ENCODE measurements at places on chromosomes 7 and 10. TPM values are rescaled to one million over a fixed set of nuclear protein-coding genes. Genes with fewer than 3 reads are reported as not detected.

Gene ATP5F1C
- 285 TPM for total RNA-seq

Gene ADIRF
- total RNA-seq, result not detected

Gene NEBL
- not detected for total RNA-seq

Gene ACSM6
- not detected for total RNA-seq

Gene ANKRD30A
- total RNA-seq, result not detected

Gene MRLN
- total RNA-seq, result not detected

Gene ORAI2
- total RNA-seq, result 58.1 TPM

Gene EBF3
- total RNA-seq, result not detected

Gene MAT1A
- not detected for total RNA-seq

- DNase-seq, result peak; percentile 8
Observed at GRCh38 chr10:71419002-71419540, 22.4 kb downstream of the CDH23 start.

DNA sequence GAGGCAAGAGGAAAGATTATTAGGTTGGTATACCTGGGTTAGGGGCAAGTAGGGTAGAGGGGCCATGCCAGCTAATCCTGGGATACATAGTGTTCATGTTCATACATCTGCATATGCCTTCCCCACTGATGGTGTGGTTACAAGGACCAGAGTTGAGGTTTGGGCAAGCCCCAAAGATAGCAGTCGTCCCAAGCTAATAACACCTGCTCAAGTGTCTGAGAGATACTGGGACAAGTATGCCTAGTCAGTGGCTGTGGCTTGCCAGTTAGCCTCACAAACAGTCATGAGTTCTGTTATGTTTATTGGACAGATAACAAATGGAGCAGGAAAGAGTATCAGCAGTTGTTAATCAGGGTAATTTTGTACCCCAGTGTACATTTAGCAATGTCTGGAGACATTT lies 139.6 kb downstream of the ADAM22 start:
- DNase-seq, result no peak

- DNase-seq, result no peak
Observed at GRCh38 chr10:99859585-99859984, 77.1 kb downstream of the ABCC2 start.

DNA sequence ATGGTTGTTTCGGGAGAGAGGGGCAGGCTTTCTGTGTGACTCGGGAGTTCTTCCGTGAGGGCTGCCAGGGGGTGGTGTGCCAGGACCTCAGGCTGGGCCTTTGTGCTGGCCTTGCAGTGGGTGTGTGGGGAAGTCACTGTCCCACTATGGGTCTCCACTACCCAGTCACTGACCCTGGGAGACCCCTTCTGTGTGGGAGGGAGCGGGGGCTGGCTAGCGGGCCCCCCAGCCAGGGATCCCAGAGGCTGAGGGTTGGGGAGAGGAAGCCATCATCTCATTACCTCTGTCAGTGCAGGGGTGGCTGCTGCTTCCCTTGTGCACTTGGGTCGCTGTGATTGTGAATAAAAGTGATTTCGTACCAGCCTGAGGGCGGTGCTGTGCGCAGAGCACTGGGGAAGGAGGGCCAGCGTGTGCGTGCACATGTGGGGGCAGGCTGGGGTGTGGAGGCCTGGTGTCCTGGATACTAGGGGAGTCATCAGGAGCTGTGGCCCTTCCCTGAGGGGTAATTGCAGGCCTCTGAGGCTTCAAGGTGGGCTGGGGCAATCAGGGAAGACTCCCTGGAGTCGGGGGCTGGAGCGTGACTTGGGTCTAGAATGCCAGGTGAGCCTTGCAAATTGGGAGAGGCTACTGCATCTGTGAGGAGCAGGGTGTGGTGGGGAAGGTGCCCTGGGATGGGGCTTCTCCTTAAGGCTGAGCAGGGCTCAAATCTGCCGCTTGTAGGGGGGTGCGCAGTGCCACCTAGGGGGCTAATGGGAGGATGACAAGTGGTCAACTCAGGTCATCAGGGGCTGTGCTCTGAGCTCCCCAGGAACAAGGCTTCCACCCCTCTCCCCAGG lies 98.9 kb downstream of the NEURL1 start:
- peak; percentile 65 for DNase-seq

DNA sequence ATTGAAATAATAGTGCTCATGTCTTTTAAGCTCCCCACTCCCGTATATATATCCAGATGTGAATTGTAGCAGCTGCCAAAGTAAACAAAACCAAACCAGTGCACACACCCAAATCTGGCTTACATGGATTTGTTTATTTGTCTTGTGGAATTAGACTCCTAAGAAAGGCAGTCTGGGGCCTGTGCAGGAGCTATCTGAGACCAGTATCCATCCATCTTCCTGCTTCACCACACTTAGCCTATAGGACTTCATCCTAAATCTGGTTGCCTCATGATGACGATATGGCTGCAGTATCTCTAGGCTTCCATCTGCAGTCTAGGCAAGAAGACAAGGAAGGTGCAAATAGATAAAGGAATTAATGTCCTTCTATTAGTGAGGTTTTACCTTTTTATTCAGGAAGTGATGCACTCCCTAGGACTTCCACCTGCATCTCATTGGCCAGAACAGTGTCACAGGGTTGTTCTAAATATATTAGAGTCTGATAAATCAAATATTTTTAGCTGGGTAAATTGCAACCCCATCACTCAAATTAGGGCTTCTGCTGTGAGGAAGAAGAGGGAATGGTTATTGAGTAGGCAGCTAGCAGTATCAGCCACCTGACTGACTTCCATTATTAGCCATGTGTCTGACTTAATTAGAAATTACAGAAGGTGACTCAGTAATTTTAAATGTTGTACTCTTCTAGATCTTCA lies 6.0 kb downstream of the WIPF3 start:
- no peak for DNase-seq

- DNase-seq, result no peak
Observed at GRCh38 chr10:69181433-69181832, 1.4 kb downstream of the SUPV3L1 start.

DNA sequence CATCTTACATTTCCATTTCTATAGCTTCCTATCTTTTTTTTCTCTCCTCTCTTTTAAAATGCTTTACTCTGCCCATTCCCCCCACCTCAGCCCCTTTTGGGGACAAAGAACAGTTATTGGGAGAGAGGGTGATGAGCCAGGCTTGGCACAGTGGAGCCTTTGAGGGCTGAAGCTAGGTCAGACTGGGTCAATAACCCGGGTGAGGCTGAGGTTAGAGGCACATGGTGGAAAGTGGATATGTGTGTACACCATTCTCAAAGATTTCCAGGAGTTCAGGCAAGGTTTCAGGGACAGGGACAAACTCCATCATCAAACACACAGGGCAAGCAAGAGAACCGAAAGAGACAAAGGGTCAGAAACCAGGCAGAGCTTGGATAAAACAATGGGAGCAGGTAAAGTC lies 11.5 kb downstream of the ABCB4 start:
- no peak for DNase-seq

GRCh38 chr10:31154996-31155395 lies 123.3 kb upstream of the ZNF438 start:
- DNase-seq, result no peak

DNA sequence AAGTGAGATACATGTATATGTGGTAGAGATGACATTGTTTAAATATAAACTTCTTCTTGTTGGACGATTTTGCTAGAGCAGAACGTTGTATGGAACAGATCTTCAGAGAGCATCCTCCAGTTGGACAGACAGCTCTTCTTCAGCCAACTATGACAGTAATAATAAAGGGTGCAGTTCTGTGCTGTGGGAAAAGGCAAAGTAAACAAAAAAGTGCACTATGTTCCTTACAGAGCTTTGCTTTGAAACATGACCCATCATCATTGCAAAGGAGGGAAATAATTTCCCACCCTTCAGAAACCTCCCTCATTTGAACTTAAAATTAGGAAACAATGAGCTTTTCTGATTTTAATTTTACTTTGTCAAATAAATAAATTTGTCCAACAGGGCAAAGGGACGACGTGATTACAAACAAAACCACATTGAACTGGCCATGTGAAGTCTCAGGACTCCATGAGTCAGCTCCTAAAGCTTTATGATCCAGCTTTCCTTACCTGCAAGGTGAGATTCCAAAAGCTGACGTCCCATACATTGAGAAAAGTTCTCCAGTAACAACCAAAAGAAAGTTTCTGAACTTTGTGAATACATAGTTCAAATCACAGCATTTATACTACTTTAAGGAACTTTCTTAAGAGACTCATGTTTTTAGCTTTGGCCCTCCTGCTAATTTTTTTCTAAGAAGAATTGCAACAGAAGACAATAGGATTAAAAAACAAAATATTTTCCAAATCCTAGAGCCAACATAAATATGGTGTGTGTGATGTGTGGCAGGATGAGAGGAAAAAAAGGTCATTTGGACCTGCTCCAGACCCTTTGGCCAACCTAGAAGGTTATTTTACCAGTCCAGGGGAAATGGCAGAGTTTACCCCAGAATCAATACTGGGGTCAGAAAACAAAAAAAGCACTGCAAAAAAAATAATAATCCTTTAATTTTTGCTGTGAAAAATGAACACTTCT lies 565.4 kb upstream of the NRP1 start:
- no peak for DNase-seq

- no peak for DNase-seq
Observed at GRCh38 chr7:157884461-157885062, 547.8 kb downstream of the DNAJB6 start.

DNA sequence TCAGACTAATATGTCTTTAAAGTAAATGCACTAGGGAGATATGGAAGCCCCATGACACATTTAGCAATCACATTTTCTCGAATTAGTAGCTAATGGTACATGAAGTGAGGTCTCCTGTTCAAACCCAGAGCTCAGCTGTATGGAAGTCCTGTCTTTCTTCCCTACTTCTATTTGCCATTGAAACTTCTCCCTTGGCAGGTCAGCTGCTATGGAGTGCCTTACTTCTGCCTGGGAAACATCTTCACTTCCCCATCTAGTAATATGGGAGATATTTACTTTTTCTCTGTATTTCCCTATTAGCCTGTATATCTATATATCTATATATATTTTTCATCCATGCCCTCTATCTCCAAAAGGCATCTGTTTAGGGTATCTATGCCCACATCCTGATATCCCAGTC lies 225.3 kb upstream of the INHBA start:
- no peak for DNase-seq

GRCh38 chr7:102425639-102426267 lies 7.6 kb upstream of the ORAI2 start:
- DNase-seq, result peak; percentile 93

GRCh38 chr7:38372290-38372689 lies 98.9 kb upstream of the TARP start:
- no peak for DNase-seq

DNA sequence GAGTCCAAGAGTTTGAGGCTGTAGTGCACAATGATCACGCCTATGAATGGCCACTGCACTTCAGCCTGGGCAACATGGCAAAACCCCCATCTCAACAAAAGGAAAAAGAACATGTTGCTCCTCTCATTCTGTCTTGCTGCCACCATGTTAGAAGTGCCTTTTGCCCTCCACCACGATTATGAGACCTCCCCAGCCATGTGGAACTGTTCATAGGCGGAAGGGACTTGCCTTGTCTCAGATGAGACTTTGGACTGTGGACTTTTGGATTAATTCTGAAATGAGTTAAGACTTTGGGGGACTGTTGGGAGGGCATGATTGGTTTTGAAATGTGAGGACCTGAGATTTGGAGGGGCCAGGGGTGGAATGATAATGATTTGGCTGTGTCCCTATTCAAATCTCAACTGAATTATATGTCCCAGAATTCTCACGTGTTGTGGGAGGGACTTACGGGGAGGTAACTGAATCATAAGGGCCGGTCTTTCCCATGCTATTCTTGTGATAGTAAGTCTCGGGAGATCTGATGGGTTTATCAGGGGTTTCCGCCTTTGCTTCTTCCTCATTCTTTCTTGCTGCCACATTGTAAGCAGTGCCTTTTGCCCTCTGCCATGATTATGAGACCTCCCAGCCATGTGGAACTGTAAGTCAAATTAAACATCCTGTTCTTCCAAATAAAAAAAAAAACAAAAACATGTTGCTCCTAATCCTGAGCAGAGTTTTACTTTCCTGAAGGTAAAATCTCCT lies 22.3 kb downstream of the DLG5 start:
- DNase-seq, result no peak

DNA sequence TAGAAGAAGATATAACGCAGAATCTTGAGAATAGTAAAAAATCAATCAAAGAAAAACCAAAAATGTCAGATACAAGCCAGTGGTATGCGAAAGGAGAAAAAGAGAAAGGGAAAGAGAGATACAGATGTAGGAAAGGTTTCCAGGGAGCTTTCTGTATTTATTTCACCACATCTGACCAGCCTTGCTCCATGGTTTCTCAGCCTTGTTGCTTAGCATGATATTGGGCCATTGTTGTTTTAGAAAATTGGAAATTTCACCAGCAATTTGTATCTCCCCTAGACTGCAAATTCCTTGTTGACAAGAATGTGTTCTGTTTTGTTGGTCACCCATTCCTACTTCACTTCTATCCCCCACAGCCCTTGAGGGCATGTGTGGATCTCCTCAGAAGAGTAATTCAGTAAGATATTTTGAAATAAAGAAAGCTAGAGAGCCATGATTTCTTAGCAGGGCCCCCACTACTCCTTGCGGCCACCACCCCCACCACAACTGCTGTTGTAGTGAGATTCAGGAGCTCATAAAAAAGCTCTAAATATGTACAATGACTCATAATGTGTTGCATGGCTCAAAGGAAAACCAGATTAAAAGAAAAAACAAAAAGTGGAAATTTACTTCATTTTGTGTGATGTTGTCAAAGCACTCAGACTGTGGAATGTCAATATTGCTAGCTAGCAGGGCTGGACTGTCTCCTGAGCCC lies 138.7 kb downstream of the CHRM2 start:
- no peak for DNase-seq

GRCh38 chr7:51356849-51357516 lies 40.4 kb upstream of the COBL start:
- DNase-seq, result no peak

GRCh38 chr10:29546773-29547313 lies 87.9 kb downstream of the SVIL start:
- no peak for DNase-seq

GRCh38 chr7:30423788-30424505 lies 54.6 kb downstream of the NOD1 start:
- DNase-seq, result no peak

- DNase-seq, result no peak
Observed at GRCh38 chr7:87336136-87336535, 9.3 kb upstream of the CROT start.

DNA sequence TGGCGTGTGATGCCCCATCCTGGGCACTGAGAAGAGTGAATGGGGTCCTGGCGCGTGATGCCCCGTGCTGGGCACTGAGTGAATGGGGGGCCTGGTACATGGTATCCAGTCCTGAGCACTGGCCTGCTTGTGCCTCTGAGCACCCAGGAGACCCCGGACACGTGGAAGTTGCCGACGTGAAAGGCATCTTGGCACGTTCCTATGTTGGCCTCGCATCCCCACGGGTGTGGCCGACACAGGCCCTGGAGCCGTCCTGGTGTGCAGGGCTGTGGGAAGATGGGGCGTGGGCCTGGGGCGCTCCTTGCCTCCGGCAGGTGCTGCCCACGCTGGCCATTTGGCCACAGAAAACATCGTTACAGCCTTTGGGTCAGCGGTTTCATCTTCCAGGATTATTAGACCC lies 35.5 kb downstream of the CFAP46 start:
- DNase-seq, result no peak
